Endothelial cell of umbilical vein (primary cell): ENCODE measurements at places on chromosomes 3 and 15. TPM values are rescaled to one million over a fixed set of nuclear protein-coding genes. Genes with fewer than 3 reads are reported as not detected.

The PSMA4 gene
- total RNA-seq = 250 and 260 TPM in 2 replicates

The AVEN gene
- total RNA-seq = 20.5 and 23.3 TPM in 2 replicates

The ITIH1 gene
- total RNA-seq = not detected in 2 replicates

The GRAMD2A gene
- 0.23 and 0.29 TPM in 2 replicates for total RNA-seq

The CA12 gene
- total RNA-seq = 1.8 and 5.9 TPM in 2 replicates

The ROPN1 gene
- not detected in 2 replicates for total RNA-seq

The PRR20G gene
- total RNA-seq = not detected in 2 replicates

The BDH1 gene
- total RNA-seq = 7.3 and 12.2 TPM in 2 replicates

The SETMAR gene
- 15.4 and 15.9 TPM in 2 replicates for total RNA-seq

The TIMP4 gene
- total RNA-seq = 0.40 TPM in 1 of 2 replicates, not detected in the other

The CRABP1 gene
- total RNA-seq = not detected in 2 replicates

The GHRL gene
- total RNA-seq = not detected in 2 replicates

The LRRFIP2 gene
- 64.5 and 78.9 TPM in 2 replicates for total RNA-seq

The TMIE gene
- 0.18 and 0.27 TPM in 2 replicates for total RNA-seq

The FAM174B gene
- 20.0 and 30.2 TPM in 2 replicates for total RNA-seq

The ARHGEF26 gene
- 2.2 and 2.9 TPM in 2 replicates for total RNA-seq
